Hindlimb muscle (tissue), 1 donor: ENCODE measurements at places on chromosomes 5 and 9. TPM values are rescaled to one million over a fixed set of nuclear protein-coding genes. Genes with fewer than 3 reads are reported as not detected.

DNA sequence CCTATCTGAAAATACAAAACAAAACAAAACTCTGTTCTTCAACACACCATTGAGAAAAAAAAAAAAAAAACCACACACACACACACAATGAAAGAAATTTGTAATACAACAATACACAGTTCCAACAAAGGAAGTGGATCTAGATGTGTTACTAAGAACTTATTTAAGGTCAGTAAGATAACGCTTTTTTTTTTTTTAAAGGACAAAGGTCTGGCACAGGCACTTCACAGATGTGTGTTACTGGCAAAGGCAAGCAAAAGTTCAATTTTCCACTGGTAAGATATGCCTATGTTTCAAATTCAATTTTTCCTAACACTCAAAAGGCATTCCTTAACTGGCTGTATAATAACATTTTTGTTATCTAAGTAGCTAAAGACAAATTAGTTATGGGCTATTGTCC lies 3.6 kb downstream of the RFK start:
- DNase-seq: no peak

Gene SAXO1
- polyA plus RNA-seq: 0.06 TPM

DNA sequence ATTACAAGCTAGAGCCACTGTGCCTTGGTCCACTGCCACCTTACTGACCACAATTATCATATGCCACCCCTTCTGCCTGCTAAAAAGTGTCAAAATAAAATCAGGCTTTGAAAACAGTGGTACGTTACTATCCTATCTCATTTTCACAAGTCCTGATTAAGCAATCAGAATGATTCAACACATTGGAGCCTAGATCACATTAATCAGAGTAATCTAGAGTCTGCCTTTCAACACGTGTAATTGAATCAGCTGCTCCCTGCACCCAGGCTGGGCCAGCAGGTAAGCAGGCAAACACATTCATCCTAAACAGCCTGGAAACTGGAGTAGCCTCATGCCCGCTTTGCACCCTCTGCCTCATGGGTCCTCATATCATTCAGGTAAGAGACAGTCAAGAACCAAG lies 186.2 kb downstream of the DCP2 start:
- no peak for DNase-seq

Gene WNK2
- 17.2 TPM for polyA plus RNA-seq

- no peak for DNase-seq
Observed at GRCh38 chr9:110131499-110131898, 76.5 kb downstream of the C9orf152 start.

DNA sequence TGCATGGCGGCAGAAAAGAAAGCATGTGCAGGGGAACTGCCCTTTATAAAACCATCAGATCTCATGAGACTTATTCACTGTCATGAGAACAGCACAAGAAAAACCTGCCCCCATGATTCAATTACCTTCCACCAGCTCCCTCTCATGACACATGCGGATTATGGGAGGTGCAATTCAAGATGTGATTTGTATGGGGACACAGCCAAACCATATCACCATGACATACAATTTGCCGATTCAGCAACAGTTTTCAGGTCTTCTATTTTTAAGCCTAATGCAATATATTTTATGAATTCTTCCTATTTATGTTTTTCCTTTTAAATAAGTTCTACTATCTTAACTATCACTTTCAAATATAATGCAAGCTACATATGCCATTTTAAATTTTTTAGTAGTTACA lies 90.8 kb upstream of the CCDC152 start:
- no peak for DNase-seq

Gene INPP5E
- polyA plus RNA-seq: 13.7 TPM

DNA sequence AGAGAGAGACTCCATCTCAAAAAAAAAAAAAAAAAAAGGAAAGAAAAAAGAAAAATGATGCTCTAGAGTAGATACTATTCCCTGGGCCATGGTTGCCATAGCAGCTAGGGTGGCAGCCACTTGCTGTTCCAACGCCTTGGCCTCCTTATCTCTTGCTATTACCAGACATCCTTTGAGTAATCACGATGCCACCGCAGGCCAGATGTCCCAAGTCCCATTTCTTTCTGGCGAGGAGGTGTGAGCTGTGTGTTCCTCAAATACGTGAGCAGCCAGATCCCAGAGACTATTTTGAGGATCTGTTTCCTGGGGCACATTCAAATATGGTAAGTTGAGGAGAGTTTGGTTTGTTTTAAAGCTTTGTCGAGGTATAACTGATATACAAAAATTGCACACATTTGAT lies 23.4 kb upstream of the GFPT2 start:
- no peak for DNase-seq

- DNase-seq: no peak
Observed at GRCh38 chr5:72509401-72509800, 2.2 kb upstream of the ZNF366 start.

DNA sequence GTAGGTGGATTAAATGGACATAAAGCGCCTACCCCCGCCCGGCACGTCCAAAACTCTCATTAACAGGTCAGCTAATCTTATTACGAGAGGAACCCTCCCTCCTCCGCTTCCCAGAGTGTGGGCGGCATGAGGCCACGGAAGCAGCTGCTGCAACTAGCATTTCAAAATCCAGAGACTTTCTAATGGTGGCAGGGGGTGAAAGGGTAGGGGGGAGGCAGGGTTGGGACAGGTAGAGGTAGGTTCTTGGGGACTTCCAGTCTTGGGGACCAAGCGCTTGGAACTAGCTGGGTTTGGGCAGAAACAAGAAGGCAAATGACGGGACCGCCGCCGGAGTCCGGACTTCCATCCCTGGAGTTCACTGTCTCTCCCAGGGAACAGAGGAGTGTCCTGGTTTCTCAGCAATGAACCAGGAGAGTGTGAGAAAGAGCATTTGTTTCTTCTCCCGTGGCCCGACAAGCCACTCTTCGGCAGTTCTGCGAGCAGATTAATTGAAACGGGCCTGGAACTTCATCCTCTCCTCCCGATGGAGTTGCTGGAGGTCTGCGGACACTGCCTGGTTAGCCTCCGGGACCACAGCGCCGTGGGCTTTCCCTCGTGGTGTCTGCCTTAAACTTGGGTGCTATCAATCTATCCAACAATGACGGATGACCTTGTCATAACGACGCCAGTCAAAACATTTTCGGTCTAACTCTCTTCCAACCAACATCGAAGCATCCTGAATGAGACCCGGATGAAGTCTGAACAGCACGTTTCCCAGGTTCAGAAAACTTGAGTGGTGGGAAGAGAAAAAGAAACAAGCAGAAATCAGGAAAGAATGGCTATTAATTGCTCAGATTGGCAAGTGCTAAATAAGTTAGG lies 1.6 kb upstream of the PRDM6 start:
- DNase-seq: no peak

GRCh38 chr5:169904059-169904458 lies 76.2 kb downstream of the INSYN2B start:
- peak; percentile 43 for DNase-seq

GRCh38 chr9:20022410-20022809 lies 233.6 kb upstream of the SLC24A2 start:
- no peak for DNase-seq

Gene C9orf40
- polyA plus RNA-seq: 6.7 TPM

GRCh38 chr9:95088421-95089161 lies 228.9 kb downstream of the FANCC start:
- no peak for DNase-seq

Gene SEMA6A
- 64.4 TPM for polyA plus RNA-seq

DNA sequence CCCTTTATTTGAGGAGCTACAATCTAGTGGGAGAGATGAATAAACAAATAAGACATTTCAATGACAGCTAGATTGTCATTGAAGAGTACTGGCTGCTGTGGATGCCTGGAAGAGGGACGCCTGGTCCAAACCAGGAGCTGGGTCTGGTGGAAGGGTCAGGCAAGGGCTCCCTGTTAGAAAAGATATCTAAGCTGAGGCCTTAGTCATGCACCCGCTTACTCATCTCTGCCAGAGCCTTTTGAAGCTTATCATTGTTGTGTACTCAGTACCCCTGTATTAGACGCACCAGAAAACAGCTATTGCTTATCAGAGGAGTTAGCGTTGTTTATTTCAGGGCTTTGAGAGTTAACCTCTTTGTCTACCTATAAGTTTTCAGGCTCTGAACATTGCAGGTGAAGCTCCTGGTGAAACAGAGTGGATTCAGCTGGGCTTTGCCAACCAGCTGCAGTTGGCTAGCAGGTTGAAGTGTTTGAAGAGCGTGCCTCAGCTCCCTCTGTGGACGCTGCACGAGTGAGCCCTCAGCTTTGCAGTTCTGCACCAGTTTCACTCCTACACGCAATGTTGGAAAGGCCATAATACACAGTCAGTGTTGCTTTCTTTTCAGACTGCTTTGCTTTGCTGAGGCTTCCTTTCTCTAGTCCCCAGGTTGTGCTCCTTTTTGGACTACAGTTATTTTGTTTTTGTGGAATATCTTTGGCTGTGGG lies 5.6 kb upstream of the GPR151 start:
- no peak for DNase-seq

Gene LRRC14B
- 41.2 TPM for polyA plus RNA-seq

GRCh38 chr5:24855485-24855884 lies 210.7 kb upstream of the CDH10 start:
- DNase-seq: no peak

GRCh38 chr5:171926311-171926710 lies 80.1 kb downstream of the FBXW11 start:
- DNase-seq: no peak

GRCh38 chr9:71250581-71250980 lies 129.2 kb upstream of the TRPM3 start:
- no peak for DNase-seq

DNA sequence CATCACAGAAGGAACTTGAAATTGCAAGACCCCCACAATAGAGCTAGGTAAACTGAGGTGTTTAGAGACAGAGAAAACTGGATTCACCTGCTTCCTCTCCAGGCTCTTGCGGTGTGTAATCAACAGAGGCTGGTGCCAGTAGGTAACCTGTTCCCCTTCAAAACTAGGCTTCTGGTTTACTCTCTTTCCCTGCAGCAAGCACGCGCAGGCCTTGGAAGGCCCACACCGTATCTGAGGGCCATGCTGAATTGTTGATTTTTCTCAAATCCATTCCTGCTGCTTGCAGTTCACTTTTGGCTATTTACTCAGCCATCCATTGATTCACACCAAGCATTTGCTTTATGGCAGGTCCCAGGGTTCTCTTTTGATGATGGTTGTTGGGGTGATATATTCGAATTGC lies 667 bp upstream of the FRRS1L start:
- no peak for DNase-seq

Gene KYAT1
- polyA plus RNA-seq: 4.5 TPM

Gene SOHLH1
- polyA plus RNA-seq: 0.13 TPM

Gene HAND1
- not detected for polyA plus RNA-seq

DNA sequence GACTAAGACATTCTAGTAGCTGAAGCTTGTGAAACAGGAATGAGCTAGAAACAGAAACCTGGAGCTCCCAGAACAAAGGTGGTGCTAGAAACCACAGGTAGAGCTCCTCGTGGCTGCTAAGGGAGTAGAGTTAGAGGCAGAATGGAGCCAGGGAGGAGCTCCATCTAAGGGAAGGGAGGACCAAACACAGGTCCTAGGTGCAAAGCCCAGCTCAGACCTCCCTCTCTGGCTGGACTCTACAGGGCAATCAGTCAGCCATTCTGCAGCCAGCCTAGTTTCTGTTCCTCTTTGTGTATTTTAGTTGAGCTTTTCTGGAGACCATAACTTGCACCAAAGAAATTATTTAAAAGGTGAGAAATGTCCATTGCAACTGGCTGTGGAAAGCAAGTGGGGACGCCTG lies 70.4 kb downstream of the CRB2 start:
- no peak for DNase-seq

Gene ANKRD31
- polyA plus RNA-seq: 0.14 TPM

Gene CDH6
- 4.5 TPM for polyA plus RNA-seq

DNA sequence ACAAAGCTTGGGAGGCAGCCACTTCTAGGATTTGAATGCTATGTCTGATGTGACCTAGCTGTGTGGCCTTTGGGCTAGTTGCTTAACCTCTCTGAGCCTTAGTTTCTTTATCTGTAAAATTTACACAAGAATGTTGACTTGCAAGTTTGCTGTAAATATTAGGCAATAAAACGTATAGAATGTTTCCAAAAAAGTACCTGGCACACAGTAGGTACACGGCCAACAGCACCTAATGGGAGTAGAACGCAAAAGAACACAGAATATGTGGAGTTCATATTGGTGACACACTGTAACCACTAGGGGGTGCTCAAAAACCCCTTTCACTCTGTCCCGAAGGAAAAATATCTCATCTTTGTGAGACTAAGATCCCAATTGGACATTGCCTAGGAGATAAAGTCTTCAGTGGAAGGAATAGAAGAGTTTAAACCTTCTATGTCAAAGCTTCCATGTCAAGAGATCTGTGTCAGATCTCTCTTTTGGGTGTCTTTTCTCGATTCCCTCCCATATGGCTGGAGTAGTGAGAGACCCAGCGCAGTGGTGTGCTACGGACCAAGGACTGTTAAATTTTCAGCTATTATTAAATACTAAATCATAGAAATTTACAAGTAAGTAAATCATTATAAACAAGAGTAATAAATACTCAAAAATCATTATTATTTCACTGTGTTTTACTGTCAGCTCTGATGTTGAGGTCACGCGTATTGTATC lies 145.4 kb upstream of the RAD23B start:
- DNase-seq: no peak

DNA sequence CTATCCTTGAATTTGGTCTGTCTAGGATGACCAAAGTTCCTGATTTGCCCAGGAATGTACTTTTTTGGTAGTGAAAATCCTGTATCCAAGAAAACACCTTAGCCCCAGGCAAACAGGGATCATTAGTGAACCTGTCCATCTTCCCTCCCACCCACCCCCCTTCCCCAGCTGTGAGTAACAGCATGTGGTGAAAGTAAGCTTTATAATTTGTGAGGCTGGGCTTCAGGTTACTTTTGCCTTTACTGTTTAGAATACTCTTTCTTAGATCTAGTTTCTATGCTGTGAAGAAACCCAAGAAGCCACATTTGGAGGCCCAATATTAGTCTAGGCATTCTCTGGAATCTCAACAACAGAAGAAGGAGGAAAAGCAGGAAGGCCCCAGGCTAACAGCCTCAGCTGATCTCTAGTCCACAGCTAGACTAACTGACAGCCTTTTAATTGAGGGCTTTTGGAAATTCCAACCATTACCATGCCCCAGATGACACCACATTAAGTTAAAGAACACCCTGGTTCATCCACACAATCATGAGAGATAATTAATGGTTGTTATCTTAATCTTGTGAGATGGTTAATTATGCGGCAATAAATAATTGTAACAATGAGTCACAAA lies 703.0 kb upstream of the NUDT12 start:
- no peak for DNase-seq

Gene SLC25A2
- polyA plus RNA-seq: not detected

- DNase-seq: no peak
Observed at GRCh38 chr9:16136451-16136850, 583.6 kb downstream of the CCDC171 start.

DNA sequence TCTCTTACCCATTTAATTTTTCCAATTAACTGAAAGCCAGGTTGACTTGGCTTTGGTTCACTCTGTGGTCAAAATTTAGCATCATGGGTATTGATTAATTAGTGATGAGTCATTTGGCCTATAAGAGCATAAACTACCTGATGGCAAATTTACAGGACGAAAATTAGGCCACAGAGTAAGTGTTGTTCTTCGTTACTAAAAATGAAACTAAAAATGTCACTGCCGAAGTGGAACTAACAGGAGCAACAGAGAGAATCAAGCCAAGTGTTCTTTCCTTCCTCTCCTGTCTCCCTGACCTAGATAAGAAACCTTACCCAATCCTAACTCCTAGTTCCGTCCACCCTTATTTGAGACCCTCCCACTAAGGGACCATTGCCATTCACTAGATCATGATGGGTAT lies 176.9 kb downstream of the RAB3C start:
- DNase-seq: no peak
